NCI-H526 treated with DMSO at 0.1 percent for 48 hours (cell line): ENCODE measurements at places on chromosomes 4 and X.

- peak; percentile 28 for DNase-seq
These were observed 677 bp upstream of the CYP4V2 start for GRCh38 chr4:186190581-186191199.

DNA sequence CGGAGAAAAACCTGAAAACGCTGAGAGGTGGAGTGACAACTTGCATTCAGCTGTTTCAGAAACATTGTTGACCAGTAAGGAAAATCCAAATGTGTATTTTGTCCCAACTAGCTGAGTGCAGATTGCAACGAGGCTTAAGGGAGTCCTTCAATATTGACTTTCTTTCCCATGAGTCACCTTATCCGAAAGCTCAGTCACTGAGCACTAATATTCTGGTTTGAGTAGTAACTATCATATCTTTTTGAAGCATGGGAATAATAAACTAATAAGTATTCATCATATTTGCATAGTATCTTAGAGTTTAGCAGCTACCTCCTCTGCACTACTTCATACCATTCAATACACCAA is 604.3 kb downstream of the PACRGL start:
- DNase-seq: no peak

DNA sequence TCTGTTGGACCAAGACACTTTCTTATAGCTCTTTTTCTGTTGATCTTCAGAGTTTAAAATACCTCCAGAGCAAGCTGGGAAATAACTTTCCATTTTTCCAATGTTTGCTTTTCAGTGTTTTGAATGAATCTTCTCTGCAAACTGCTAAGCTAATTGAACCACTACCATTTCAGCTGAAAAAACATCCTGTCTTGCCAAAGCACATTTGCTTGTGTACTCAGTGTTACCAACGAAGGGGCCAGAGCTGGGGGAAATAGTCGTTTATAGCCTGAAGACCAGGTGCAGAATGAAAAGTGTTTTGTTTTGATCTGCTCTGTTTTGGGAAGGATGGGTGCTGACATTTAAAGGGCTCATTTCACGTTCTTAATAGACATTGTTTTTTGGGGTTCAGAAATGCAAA is 88.4 kb upstream of the CLNK start:
- DNase-seq: peak; percentile 10

DNA sequence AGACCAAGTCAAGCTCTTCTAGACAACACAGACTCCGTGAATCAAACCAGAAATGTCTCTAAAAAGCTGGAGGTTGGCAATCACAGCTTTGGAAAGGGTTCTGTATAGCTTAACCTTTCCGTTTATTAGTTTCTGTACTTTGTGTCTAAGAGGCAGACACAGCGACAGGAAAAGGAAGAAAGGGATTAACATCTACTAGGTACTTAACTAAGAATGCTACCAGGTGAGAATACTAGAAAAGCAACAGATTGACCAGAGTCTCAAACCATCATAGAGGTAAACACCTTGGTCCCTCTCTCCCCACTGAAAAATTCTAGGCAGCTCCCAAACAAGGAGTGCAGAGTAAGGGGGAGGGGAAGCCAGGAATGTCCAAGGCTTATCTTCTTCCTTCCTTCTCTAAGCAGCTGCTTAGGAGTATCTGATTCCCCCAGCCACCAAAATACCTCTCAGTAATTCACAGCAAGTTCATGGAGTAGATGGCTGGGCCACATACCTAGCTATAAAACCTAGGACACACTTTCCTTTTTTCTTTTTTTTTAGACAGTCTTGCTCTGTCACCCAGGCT is 80.8 kb downstream of the APBB2 start:
- DNase-seq: no peak

GRCh38 chr4:152643153-152644035 is 36.4 kb downstream of the TMEM154 start:
- DNase-seq: no peak
